Tongue (tissue), 3 donors: ENCODE measurements at places on chromosomes 6 and 20. TPM values are rescaled to one million over a fixed set of nuclear protein-coding genes. Genes with fewer than 3 reads are reported as not detected.

GRCh38 chr20:5118220-5119142 is 1.3 kb downstream of the PCNA start:
- no peak for DNase-seq

DNA sequence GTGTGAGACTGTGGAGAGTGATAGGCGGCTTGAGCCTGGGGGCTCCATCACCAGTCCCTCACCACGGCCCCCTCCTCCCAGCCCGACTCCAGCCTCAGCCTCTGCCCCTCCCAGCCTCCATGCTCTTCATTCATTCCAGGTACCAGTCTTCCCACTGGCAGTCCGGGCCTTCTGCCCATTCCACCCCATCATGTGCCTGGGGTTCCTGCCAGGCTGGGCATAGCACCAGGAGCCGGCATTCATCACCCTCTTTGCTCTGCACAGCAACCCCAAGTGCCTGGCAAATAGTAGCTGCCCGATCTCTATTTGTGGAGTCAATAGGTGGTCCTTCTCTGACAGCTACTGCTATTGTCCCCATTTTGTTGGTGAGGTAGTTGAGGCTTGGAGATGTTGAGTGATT is 39.6 kb upstream of the GTSF1L start:
- DNase-seq = no peak

KCNQ2 gene
- 2.6 TPM for total RNA-seq

DNA sequence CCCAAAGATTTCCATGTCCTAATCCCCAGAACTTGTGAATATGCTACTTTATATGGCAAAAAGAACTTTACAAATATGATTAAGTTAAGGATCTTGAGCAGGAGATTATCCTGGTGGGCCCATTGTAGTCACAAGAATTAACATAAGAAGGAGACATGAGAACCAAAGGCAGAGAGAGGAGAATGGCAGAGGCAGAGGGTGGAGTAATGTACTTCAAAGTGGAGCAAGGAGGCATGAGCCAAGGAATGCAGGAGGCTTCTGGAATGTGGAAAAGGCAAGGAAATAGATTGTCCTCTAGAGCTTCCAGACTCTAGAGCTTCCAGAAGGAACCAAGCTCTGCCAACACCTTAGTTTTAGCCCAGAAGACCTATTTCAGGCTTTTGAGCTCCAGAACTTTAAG is 147.4 kb downstream of the MOXD1 start:
- no peak for DNase-seq

- no peak for DNase-seq
These were observed 22.3 kb upstream of the KCNK16 start for GRCh38 chr6:39344821-39345280.

DNPH1 gene
- total RNA-seq = 33.0 TPM

GPLD1 gene
- total RNA-seq = 1.3 TPM

DNA sequence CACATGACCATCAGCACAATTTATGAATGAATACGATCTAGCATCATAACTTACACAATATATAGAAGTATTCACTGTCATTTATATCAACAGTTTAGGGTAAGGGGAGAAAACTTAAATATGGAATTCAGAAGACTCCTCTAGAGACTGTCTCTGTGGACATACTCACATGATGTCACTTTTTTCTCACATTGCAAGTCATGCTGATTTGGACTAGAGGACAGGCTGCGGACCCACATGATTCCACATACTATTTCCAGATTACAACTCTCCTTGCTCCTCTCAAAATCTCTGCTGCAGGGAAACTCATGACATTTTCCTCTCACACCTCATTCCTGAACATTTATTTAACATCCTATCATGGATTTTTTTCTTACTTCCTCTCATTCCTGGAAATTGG is 13.4 kb downstream of the CRISP1 start:
- DNase-seq = no peak

GATA5 gene
- not detected for total RNA-seq

GRCh38 chr6:87115402-87116135 is 20.7 kb upstream of the CGA start:
- DNase-seq = no peak

CFAP206 gene
- total RNA-seq = 2.1 TPM

DNA sequence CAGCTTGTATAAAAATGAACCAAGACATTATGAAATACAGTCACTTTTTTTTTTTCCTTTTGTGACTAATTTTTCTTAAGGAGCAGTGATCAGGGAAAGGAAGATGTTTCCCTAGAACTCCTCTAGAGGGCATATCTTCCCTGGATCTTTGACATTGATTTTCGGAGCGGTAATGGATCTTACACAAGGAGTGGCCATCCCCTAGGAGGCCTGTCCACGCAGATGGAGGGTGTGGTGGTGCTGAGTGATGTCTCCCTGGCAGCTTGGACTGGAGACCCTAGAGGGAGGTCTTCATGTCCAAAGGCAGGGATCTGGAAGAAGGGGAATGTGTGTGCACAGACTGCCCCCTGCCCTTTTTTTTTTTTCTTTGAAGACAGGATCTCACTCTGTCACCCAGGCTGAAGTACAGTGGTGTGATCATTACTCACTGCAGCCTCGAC is 7.0 kb upstream of the KIFC1 start:
- no peak for DNase-seq

DNA sequence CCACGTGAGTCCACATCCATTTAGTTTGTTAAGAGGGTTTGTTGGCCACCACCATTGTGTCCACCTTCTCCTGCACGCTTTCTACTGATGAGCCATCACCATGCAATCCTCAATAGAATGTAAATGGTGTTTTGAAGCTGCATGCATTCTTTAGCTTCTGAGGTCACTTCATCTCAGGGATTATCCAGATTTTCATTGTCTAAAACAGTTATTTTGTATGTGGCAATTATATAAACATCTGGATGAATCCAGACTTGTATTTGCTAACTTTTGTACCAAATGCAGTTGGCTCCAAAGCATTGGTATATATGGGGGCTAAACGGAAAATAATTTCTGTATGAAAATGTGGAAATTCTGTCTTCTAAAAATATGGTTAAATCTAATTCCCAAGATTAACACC is 231.2 kb upstream of the ARID1B start:
- no peak for DNase-seq

GRCh38 chr20:47886454-47887041 is 101.3 kb upstream of the SULF2 start:
- no peak for DNase-seq

TREM2 gene
- not detected for total RNA-seq

DNA sequence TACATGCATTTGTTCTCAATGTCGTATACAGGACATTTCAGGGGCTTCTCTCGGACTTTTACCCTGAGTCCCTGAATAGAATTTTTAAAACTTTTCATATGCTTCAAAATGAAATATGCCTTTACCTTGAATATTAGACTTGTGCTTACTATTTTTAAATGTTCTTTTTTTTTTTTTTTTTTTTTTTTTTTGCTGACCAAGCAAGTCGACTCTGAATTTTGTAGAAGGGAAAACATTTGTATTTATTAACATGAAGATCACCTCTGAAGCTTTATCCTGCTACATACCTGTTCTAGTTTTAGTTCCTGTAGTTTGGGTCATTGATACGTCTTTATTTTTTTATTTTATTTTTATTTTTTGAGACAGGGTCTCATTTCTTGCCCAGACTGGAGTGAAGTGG is 39.7 kb upstream of the SAYSD1 start:
- DNase-seq = no peak

- DNase-seq = no peak
These were observed 8.3 kb downstream of the BAK1 start for GRCh38 chr6:33571637-33572316.
